ENCODE measurements at places on chromosomes 7 and 10.
A peak's percentile ranks its signal among the peaks of the same experiment; 100 is the strongest.

DNA sequence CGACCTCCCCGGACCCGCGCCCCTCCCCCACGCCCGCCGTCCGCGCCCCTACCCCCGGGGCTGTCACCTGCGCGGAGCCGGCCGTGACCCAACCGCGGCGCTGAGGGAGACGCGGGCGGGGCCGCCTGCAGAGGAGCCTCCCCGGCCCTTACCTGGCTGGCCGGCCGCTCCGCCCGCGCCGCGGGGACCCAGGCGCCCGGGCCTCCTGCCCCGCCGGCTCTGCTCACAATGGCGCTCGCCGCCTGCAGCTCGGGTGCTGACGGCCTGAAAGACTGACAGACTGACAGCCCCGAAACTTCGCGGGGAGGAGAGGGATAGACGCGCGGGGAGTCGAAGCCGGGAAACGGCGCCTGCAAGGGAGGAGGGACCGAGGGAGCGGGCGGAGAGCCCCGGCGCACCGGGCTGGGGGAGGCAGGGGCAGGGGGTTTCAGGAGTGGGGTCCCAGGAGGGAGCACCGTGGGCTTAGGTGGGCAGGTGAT is 393 bp downstream of the ZNF467 start:
- DNase-seq: no peak

DNA sequence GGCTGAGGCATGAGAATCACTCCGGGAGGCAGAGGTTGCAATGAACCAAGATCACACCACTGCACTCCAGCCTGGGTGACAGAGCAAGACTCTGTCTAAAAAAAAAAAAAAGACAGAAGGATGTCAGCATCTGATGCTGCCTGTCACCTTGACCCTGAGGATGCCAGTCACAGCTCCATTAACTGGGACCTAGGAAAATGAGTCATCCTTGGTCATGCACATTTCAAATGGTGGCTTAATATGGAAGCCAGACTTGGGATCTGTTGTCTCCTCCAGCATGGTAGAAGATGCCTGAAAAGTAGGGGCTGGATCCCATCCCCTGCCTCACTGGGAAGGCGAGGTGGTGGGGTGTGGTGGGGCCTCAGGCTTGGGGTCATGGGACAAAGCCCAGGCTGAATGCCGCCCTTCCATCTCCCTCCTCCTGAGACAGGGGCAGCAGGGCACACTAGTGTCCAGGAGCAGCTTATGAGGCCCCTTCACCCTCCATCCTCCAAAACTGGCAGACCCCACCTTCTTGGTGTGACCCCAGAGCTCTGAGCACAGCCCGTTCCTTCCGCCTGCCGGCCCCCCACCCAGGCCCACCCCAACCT is 1.3 kb downstream of the NOS3 start:
- DNase-seq: no peak

- DNase-seq: peak; percentile 47
Observed at GRCh38 chr10:19811540-19811939, 4.7 kb upstream of the PLXDC2 start.

DNA sequence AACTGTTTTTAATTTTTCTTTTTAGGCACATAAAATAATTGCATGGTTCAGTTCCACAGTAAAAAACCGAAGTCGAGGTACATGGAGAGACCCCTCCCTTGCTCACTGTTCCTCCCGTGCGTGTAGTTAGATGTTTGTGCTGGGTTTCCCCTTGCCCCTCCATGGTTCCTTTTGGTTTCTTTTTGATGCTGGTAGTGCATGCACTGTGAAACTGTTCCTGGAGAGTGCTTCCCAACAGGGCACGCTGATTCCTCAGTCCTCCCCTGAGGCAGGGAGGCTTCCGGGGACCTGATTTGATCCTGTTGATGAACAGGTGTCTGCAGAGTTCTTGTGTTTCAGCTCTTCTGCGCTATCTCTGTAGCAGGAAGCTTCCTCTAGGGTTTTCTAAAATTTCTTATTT is 69.5 kb downstream of the ADCY1 start:
- no peak for DNase-seq

GRCh38 chr7:142885311-142886230 is at the start of gene TRPV6:
TRPV6 (minus strand) TSS chr7:142885745.
- DNase-seq: no peak

GRCh38 chr10:30434273-30435072 is 489 bp downstream of the MAP3K8 start:
- peak; percentile 87 for DNase-seq

DNA sequence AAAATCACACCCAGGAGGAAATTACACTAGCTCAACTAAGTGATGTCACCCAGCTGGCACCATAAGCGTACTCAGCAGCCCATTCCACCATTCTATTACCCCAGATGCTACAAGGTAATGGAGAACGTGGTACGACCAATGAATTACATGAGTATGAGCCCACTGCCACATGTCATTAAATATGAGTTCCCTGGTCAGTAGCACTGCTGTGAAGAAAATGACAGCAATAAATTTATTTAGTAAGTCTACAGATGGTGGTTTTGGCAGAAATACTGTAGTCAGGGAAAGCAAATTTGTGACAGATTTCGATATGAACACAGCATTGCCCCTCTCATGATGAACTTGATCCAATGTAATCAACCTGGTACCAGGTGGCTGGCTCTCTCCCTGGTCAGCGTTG is 154.2 kb downstream of the VWC2 start:
- no peak for DNase-seq

DNA sequence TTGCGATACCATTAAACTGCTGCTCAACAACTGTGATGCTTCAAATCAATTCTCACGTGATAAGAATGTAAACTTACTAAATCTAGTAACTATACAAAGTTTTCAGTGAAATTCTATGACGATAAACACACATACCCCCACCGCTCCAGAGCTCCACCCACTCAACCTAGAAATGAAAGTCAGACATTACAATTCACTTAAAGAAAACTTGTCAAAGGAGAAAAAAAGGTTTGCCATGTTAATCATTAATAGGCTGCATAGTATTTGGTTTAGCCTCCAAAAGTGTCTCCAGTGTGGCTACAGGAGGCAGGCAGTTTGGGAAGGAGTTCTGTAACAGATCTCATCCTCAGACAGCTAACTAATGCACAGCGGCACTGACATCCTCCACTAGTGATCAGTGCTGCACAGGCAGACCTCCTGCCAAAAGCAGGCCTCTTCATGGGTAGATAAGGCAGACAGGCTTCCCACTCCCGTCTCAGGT is 3.1 kb downstream of the HERPUD2 start:
- peak; percentile 16 for DNase-seq

DNA sequence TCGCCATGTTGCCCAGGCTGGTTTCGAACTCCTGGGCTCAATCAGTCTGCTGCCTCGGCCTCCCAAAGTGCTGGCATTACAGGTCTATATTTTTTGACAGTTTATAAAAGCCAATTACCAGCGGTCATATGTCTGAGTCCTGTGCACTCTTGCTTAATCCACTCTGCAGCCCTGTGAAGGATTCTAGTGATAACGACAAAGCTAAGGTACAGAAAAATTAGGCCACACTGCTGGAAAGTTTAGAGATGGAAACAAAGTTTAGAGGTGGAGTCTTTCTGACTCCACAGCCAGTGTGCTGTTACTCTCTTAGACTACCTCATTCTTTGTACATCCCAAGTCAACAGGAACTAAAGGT is 707 bp downstream of the PTER start:
- DNase-seq: no peak

GRCh38 chr10:79140085-79140793 is 71.5 kb downstream of the ZMIZ1 start:
- DNase-seq: no peak

DNA sequence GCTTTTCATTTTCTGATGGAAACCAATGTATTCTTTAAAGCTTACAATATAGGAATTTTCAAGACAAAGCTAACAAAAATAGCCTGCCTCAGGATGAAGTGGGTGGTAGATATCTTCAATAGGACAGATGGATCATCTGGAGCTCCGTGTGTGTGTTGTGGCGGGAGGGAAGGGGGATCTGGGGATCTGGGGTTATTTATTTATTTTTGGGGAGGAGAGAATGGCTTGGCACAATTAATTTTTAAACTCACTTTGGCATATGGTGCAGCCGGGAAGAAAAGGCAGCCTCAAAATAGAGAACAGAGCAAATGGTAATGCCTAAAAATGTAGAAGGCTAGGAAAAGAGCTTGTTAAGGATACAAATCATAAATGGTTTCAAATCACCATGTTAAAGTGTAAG is 11.6 kb upstream of the ABLIM1 start:
- no peak for DNase-seq

GRCh38 chr7:4271716-4272015 is 410.4 kb upstream of the FOXK1 start:
- no peak for DNase-seq

GRCh38 chr10:97399843-97400545 is 1.1 kb downstream of the RRP12 start:
- DNase-seq: peak; percentile 32

- no peak for DNase-seq
Observed at GRCh38 chr7:92528958-92529264, 316 bp downstream of the RBM48 start.

- DNase-seq: no peak
Observed at GRCh38 chr7:137989094-137989493, 12.8 kb downstream of the CREB3L2 start.

GRCh38 chr10:88062798-88063472 is 199.5 kb downstream of the PTEN start:
- DNase-seq: no peak

- DNase-seq: peak; percentile 86
Observed at GRCh38 chr7:141409801-141410329, 141.3 kb upstream of the AGK start.

DNA sequence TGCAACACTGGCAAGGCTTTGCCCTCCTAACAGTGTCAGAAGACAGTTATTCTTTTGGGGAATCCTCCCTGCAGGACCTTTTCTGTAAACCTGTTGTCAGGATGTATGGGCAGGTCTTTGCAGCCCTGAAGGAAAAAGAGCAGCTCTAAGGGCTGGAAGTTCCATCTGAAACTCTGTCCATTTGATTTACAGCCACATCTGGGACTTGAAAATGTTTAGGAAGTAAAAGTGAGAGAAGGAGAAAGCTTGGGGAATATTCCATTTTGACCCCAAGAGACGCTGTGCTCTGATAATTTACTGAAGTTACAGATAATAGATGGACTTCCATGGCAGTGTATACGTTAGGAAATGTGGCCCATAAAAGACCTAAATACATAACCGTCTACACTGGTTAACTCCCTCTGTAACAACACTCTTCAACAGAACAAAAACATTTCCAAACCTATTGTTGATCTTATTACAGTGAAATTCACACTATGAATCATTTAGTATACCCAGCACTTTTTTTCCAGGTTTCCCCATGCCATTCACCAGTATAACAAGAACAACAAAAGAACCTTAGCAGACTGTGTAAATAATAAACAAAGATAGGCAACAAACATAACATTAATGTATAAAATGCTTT is 89.1 kb downstream of the KIAA1549 start:
- no peak for DNase-seq

GRCh38 chr10:96986200-96986856 is 154.2 kb downstream of the LCOR start:
- DNase-seq: no peak

GRCh38 chr7:24129597-24129996 is 154.4 kb upstream of the NPY start:
- no peak for DNase-seq

DNA sequence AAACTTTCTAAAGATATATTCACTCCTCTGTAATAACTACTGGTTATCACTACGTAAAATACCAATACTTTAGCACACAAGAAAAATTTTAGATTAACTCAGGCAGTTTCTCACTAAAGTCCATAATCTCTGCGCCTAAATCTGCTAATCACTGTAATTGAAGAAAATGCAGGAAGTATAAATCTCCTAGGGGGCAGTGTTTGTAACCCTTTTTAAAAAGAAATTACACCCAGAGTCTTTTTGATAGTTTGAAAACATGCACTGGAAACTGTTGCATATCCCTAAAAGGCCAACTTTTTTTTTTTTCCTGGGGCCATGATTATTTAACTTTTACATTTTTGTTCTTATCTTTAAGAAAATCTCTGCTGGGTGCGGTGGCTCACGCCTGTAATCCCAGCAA is 209.6 kb downstream of the KIAA1217 start:
- DNase-seq: no peak

- no peak for DNase-seq
Observed at GRCh38 chr7:94088560-94088959, 84.4 kb upstream of the BET1 start.

Data from eye (tissue), 1 donor.